Kidney (tissue), 22 donors: ENCODE measurements at places on chromosomes 13 and 19. TPM values are rescaled to one million over a fixed set of nuclear protein-coding genes. Genes with fewer than 3 reads are reported as not detected.

DNA sequence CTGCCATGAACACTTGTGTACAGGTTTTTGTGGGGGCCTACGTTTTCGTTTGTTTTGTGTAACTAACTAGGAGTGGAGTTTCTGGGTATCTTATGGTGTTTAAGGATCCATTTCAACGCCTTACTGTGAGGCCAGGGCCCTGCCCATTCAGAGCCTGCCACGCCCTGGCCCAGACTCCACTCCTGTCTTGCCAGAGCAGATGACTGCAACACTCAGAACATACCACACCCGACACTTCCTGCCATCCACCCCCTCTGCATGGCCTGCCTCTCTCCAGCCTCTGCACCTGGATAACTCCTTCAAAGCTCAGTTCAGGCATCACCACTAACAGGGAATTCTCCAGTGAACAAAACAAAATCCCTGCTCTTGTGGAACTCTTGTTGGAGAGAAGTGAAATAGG, 43.2 kb downstream of the RGCC start:
- no peak overlapping the region for H3K27ac ChIP-seq
- H3K27me3 ChIP-seq: no peaks in the 10 kb centered on the region
- no peak overlapping the region for H3K4me3 ChIP-seq
- H3K36me3 ChIP-seq: no peaks in the 10 kb centered on the region
- H3K4me1 ChIP-seq: no peaks in the 10 kb centered on the region

GRCh38 chr13:94537740-94538630, 58.0 kb downstream of the TGDS start:
- no peak for DNase-seq
- no peak overlapping the region for H3K4me3 ChIP-seq

SLC6A16 gene
- 1.5 TPM for polyA plus RNA-seq

PSG3 gene
- polyA plus RNA-seq: not detected

DNA sequence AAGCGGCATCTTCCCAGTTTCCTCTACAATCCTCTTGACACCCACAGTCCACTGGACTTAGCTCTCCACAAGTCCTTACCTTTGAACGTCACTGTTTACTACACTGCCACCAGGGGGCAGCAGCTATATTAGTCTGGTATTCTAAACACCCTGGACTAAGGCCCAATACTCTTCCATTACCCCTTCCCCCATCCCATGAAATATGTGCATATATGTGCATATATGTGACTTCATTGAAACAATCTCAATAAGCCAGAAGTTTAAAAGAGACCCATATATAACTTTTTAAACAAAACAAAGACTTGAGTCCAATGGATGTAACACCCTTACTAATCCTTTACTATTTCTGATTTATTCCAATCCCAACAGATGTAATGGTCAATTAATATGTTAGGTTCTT, 15.5 kb downstream of the GGACT start:
- H3K4me1 ChIP-seq: no peaks in the 10 kb centered on the region
- H3K27ac ChIP-seq: no peak overlapping the region
- peak; percentile 69 for DNase-seq
- no peaks in the 10 kb centered on the region for H3K36me3 ChIP-seq
- no peaks in the 10 kb centered on the region for H3K27me3 ChIP-seq

- no peaks in the 10 kb centered on the region for H3K36me3 ChIP-seq
- no peak overlapping the region for H3K4me3 ChIP-seq
- no peaks in the 10 kb centered on the region for H3K27me3 ChIP-seq
- H3K27ac ChIP-seq: no peak overlapping the region
- peak; percentile 30 for DNase-seq
These were observed 71.0 kb downstream of the SIPA1L3 start for GRCh38 chr19:37977992-37978391.

GRCh38 chr13:98598043-98598442, 21.1 kb upstream of the STK24 start:
- H3K4me3 ChIP-seq: no peak overlapping the region
- no peaks in the 10 kb centered on the region for H3K4me1 ChIP-seq
- DNase-seq: no peak
- H3K27ac ChIP-seq: no peak overlapping the region
- no peaks in the 10 kb centered on the region for H3K27me3 ChIP-seq

SHISA2 gene
- 3.4 TPM for polyA plus RNA-seq

- DNase-seq: no peak
- no peaks in the 10 kb centered on the region for H3K36me3 ChIP-seq
- peaks cover 50% of the 10 kb centered on the region for H3K4me1 ChIP-seq
These were observed 5.8 kb upstream of the JUNB start for GRCh38 chr19:12785431-12786031.

- H3K27ac ChIP-seq: no peak overlapping the region
- no peaks in the 10 kb centered on the region for H3K36me3 ChIP-seq
- no peaks in the 10 kb centered on the region for H3K27me3 ChIP-seq
- no peaks in the 10 kb centered on the region for H3K4me1 ChIP-seq
These were observed 6.9 kb downstream of the DCLK1 start for GRCh38 chr13:36124236-36124822.

DAND5 gene
- polyA plus RNA-seq: not detected

- no peak overlapping the region for H3K4me3 ChIP-seq
- no peaks in the 10 kb centered on the region for H3K27me3 ChIP-seq
- H3K27ac ChIP-seq: no peak overlapping the region
- H3K4me1 ChIP-seq: no peaks in the 10 kb centered on the region
These were observed 4.4 kb downstream of the ZNF211 start for GRCh38 chr19:57637379-57637778.

- no peak overlapping the region for H3K4me3 ChIP-seq
- H3K4me1 ChIP-seq: peaks cover 4% of the 10 kb centered on the region
- no peaks in the 10 kb centered on the region for H3K27me3 ChIP-seq
These were observed 41.4 kb upstream of the TEX29 start for GRCh38 chr13:111278743-111279652.

OR7C1 gene
- polyA plus RNA-seq: not detected

DNA sequence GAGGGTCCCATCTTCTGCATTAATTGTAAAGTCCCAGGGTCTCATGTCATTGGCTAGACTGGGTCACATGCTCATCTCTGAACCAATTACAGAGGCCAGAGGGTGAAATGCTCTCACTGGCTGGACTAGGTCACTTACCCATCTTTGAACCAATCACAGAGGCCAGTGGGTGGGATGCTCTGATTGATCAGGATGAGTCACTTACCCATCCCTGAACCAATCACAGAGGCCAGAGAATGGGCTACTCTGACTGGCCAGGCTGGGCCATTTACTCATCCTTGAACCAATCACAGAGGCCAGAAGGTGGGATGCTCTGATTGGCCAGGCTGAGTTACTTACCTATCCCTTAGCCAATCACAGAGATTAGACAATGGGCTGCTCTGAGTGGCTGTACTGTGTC, 5.3 kb downstream of the MISP start:
- H3K27ac ChIP-seq: no peak overlapping the region
- H3K36me3 ChIP-seq: no peaks in the 10 kb centered on the region
- DNase-seq: no peak
- H3K27me3 ChIP-seq: no peaks in the 10 kb centered on the region
- no peak overlapping the region for H3K4me3 ChIP-seq

GRCh38 chr19:49605605-49606004, 14.6 kb downstream of the PRR12 start:
- no peak for DNase-seq
- peaks cover 21% of the 10 kb centered on the region for H3K36me3 ChIP-seq
- no peaks in the 10 kb centered on the region for H3K4me1 ChIP-seq

DNA sequence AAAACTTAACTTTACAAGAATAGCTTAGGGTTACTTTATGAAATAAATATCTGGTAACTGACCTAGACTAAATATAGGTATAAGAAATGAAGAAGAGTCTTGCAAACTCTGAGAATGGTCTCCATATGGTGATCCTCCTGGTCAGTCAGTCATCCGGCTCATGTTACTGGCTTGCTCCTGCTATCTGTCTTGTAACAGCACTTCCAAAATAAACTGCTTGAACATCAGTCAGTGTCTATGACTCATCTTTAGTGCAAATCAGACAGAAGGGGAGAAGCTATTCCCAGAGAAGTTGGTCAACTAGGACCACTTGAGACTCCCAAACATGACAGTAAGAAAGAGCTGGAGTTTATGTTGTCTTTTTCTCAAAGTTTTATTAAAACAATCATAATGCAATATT, 1550.9 kb downstream of the PCDH9 start:
- H3K27me3 ChIP-seq: no peaks in the 10 kb centered on the region
- DNase-seq: no peak

GRCh38 chr13:29281932-29282495, 313.5 kb downstream of the SLC7A1 start:
- H3K27me3 ChIP-seq: no peaks in the 10 kb centered on the region
- no peaks in the 10 kb centered on the region for H3K36me3 ChIP-seq
- H3K27ac ChIP-seq: no peak overlapping the region
- DNase-seq: no peak
- H3K4me1 ChIP-seq: no peaks in the 10 kb centered on the region

- DNase-seq: no peak
- no peak overlapping the region for H3K27ac ChIP-seq
- no peak overlapping the region for H3K4me3 ChIP-seq
- H3K36me3 ChIP-seq: no peaks in the 10 kb centered on the region
- no peaks in the 10 kb centered on the region for H3K4me1 ChIP-seq
These were observed 25.1 kb upstream of the CYP4F8 start for GRCh38 chr19:15589760-15590451.

- H3K27ac ChIP-seq: no peak overlapping the region
- peaks cover 15% of the 10 kb centered on the region for H3K4me1 ChIP-seq
- DNase-seq: no peak
These were observed 17.0 kb downstream of the RBM26 start for GRCh38 chr13:79389026-79389425.

DNA sequence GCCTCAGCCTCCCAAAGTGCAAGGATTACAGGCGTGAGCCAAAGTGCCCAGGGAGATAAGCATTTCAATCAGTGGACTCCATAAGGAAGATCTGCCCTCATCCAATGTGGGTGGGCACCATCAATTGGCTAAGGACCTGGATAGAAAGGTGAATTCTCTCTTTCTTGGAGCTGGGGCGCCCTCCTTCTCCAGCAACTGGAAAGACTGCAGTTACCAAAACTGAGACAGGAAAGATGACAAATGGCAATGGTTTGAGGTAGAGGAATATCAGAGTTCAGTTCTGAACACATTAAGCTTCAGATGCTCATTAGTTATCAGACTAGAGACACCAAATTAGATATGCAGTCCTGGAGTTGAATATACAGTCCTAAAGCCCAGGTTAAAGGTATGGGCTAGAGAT, 10.5 kb upstream of the ELF1 start:
- no peak for DNase-seq
- H3K4me1 ChIP-seq: no peaks in the 10 kb centered on the region
- H3K27ac ChIP-seq: no peak overlapping the region
- H3K27me3 ChIP-seq: no peaks in the 10 kb centered on the region
- no peak overlapping the region for H3K4me3 ChIP-seq

GRCh38 chr19:13796301-13797057, 1.2 kb downstream of the ZSWIM4 start:
- H3K36me3 ChIP-seq: no peaks in the 10 kb centered on the region
- H3K27me3 ChIP-seq: no peaks in the 10 kb centered on the region
- DNase-seq: peak; percentile 40
- H3K4me3 ChIP-seq: peak overlapping the region; percentile 71

GRCh38 chr13:29931696-29932095, 81.3 kb upstream of the UBL3 start:
- no peaks in the 10 kb centered on the region for H3K27me3 ChIP-seq
- H3K4me3 ChIP-seq: no peak overlapping the region
- no peak for DNase-seq
- H3K4me1 ChIP-seq: no peaks in the 10 kb centered on the region
- H3K27ac ChIP-seq: no peak overlapping the region

DNA sequence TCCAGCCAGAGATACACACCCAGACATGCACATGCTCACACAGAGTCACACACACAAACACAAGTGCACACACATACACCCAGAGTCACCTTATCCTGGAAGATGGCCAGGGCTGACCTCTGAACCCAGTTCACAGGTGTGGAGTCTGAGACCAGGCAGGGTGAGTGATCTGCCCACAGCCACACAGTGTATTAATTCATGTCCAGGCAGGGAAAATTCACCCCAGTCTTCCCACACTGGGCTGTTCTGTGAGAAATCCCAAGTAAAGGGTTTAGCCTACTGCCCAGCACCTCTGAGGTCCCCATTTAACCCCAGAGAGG, 2.0 kb downstream of the POU2F2 start:
- H3K4me1 ChIP-seq: peaks cover 8% of the 10 kb centered on the region
- no peak overlapping the region for H3K27ac ChIP-seq
- DNase-seq: no peak
- H3K36me3 ChIP-seq: no peaks in the 10 kb centered on the region
- H3K4me3 ChIP-seq: no peak overlapping the region
- H3K27me3 ChIP-seq: peaks cover 18% of the 10 kb centered on the region

DNA sequence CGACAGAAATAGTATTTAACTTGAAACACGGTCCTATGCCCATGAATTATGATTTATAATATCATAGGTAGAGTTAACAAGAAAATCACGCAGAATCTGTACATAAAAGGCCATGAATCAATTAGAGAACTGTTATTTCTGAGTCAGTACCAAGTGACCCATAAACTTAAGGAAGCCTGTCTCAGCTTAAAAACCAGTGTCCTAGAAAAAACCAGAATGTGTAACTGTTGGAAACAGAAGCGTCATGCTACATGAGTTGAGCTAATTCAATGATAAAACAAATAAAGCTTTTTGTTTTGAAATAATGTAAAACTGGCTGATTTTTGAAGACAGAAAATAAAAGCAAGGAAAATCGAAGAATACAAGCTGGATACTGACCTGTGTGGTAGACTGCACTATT, 34.8 kb upstream of the SGCG start:
- H3K27ac ChIP-seq: no peak overlapping the region
- no peaks in the 10 kb centered on the region for H3K36me3 ChIP-seq
- no peaks in the 10 kb centered on the region for H3K4me1 ChIP-seq
- H3K4me3 ChIP-seq: no peak overlapping the region
- H3K27me3 ChIP-seq: no peaks in the 10 kb centered on the region
- DNase-seq: no peak

GRCh38 chr19:10747674-10748073, 29.8 kb downstream of the DNM2 start:
- H3K4me3 ChIP-seq: no peak overlapping the region
- peaks cover 71% of the 10 kb centered on the region for H3K4me1 ChIP-seq
- H3K27me3 ChIP-seq: no peaks in the 10 kb centered on the region
- no peak for DNase-seq
- H3K36me3 ChIP-seq: no peaks in the 10 kb centered on the region
- peak overlapping the region; percentile 94 for H3K27ac ChIP-seq

GRCh38 chr19:40280608-40281221, 4.4 kb downstream of the AKT2 start:
- peaks cover 55% of the 10 kb centered on the region for H3K4me1 ChIP-seq
- H3K27me3 ChIP-seq: no peaks in the 10 kb centered on the region
- peak overlapping the region; percentile 79 for H3K27ac ChIP-seq
- peak; percentile 53 for DNase-seq
- H3K36me3 ChIP-seq: no peaks in the 10 kb centered on the region
- no peak overlapping the region for H3K4me3 ChIP-seq
